ENCODE measurements at places on chromosomes 11 and 22.
A peak's percentile ranks its signal among the peaks of the same experiment; 100 is the strongest.

DNA sequence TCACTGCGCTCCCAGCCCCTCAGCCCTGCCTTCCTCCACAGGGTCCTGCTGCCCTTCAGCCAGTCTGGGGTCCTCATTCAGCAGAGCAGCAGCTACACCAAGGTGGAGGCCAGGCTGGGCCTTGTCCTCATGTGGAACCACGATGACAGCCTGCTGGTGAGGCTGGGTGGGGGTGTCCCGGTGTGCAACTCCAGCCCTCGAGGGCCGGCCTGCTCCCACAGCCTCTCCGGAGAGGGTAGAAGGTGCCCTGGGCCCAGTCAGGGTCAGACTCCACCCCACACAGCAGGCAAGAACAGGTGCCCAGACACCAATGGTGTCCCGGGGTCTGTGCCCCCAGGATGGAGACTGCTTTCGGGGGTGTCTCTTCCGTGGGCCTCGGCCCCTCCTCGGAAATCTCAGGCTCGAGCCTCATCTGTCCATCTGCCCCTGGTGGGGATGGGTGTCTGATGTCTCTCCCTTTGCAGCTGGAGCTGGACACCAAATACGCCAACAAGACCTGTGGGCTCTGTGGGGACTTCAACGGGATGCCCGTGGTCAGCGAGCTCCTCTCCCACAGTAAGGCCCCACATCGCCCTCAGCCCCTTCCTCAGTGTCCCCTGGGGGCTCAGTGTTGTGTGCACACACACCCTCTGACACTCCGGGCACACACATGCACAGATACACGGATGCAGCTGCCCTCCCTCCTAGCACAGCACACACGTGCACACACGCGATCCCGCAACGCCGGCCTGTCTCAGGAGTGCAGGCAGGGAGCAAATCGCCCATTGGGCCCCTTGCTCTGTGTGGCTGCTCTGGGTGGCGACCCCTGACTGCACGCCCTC, 4.9 kb downstream of the MUC5AC start:
- DNase-seq = no peak

- no peak for DNase-seq
Measured at GRCh38 chr11:116244889-116245288, 527.9 kb downstream of the BUD13 start.

DNA sequence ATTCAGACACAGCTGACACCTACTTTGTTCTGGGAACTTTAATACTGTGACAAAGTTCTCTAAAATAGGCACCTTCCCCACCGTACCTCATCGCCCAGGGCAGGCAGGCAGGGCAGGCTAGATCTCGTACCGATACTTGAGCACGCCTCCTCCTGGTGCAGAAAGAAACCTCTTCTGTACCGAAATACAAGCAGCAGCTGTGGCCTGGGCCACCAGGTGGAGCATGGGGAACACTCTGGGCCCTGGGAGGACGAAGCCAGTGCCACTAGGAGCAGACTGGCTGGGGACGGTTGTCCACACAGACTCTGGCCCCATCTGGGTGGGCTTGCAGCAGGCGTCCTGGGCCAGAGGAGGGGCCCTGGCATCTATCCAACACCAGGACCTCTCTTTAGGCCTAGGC, 12.8 kb downstream of the PMM1 start:
- DNase-seq = peak; percentile 23

- no peak for DNase-seq
Measured at GRCh38 chr11:133518702-133519264, 13.5 kb downstream of the OPCML start.

GRCh38 chr11:84173078-84173477, 886.9 kb upstream of the CCDC90B start:
- DNase-seq = no peak

- no peak for DNase-seq
Measured at GRCh38 chr22:28112190-28112544, 193.1 kb upstream of the PITPNB start.

GRCh38 chr22:50548921-50549790, 3.5 kb downstream of the KLHDC7B start:
- DNase-seq = no peak

DNA sequence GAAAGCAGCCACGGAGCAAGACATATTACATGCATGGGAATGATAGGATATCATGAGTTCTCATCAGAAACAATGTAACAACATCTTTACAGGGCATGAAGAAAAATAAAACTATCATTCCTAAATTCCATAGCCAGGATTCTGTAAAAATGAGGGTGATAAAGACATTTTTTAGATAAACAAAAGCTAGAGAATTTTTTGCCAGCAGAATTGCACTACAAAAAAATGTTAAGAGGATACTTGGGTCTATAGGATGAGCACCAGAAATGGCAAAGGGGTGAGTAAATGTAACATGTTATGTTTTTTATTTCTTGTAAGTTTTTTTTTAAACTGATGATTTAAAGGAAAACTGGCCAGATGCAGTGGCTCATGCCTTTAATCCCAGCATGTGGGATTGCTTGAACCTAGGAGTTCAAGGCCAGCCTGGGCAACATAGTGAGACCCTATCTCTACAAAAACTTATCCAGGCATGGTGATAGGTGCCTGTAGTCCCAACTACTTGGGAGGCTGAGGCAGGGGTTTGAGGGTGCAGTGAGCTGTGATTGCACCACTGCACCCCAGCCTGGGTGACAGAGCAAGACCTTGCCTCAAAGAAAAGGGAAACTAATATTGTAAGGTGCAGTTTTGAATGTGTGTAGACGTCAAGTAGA, 33.2 kb downstream of the TBX1 start:
- DNase-seq = no peak

DNA sequence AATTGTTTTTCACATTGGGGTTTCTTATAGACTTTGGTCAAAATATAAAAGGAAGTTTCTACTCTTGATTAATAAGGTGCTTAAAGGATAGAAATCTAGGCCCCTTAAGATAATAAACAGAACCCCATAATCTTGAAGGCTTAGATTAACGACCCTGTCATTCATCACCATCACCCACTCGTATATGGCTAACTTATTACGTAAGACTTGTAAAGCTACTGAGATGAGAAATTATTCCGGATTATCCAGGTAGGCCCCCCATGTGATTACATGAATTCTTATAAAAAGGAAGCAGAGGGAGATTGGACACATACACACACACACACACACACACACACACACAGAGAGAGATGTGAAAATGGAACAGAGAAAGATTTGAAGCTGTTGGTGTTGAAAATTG, 1489.2 kb upstream of the TENM4 start:
- DNase-seq = no peak

- DNase-seq = no peak
Measured at GRCh38 chr11:13777341-13777985, 109.0 kb downstream of the FAR1 start.

DNA sequence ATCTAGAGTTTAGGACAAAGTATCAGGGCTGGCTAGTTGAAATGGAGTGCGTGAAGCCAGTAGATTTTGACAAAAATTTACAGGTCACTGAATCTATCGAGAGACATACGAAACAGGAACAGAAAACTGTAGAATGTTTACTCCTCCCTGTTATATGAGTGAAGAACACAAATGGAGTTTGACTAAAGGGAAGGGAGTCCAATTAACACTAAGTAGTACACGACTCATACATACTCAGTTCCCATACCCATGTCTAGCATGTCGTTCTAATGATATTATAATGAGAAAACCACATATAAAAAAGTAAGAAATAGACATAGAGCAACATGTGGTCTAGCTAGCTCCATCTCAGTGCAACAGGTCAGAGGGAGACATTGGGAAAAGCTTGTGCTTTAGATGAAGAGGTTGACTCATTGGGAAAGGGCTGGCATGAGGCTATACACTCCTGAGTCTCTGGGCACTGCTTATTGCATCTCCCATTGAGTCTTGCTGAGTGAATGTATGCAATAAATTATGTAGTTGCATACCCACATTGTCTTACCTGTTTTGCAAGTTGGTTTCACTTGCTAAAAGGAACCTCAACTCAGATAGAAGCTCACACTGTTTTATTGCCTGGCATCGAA, 43.5 kb downstream of the CD44 start:
- no peak for DNase-seq

- DNase-seq = no peak
Measured at GRCh38 chr11:46386674-46387073, 4.9 kb downstream of the CHRM4 start.

DNA sequence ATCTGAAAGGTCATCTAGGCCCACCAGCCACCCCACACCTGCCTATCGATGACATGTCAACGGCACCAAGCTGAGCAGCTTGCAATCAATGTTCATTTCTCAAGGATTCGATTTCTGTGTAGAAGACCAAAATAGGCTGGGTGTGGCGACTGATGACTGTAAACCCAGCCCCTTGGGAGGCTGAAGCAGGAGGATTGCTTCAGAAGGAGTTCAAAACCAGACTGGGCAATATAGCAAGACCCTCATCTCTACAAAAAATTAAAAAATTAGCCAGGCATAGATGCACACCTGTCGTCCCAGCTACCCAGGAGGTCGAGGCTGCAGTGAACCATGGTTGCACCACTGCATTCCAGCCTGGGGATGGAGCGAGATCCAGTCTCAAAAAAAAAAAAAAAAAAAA, 108.7 kb downstream of the MICAL3 start:
- DNase-seq = no peak

GRCh38 chr11:129090056-129090455, 102.1 kb downstream of the ARHGAP32 start:
- DNase-seq = no peak

DNA sequence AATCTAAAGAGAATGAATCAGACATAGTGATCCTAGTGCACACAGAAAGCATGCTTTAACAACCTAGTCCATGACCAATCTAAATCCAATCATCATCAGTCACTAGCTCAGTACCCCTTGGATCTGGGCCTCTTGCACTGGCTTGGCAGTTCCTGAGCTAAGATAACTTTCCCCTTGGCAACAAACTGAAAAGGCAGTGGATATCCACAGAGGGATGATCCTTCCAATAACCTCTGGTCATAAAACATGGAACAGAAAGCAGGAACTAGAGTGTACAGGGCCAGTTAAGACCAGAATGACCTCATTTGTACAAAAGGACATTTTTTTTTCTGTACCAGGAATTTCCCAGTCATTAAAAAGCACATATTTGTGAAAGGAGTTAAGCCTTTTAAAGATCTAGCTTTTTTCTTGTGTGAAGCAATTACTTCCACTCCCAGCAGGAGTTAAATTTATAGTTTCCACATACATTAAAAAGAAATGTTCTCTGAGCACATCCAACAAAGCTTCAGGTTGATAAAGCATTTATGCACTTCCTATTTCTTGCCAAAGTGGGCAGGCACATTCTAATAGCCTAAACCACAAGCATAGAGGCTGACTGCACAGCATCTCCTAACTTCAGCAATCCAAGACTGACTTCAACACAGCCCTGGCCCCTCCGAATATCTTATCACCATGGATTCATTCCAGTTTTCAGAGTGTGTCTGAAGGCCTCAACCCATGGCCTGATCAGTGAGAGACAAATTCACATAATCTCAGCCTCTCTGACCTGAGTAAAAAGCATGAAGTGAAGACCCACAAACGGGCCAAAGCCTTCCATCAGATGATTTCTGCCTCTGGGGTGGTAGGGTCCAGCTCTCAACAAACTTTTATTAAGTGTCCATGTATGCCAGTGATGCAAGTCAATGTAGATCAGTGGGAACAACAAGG, 29.9 kb downstream of the GUCY1A2 start:
- DNase-seq = no peak

- DNase-seq = no peak
Measured at GRCh38 chr11:117333917-117334316, 6.3 kb downstream of the CEP164 start.

- no peak for DNase-seq
Measured at GRCh38 chr11:120695426-120695825, 183.9 kb downstream of the GRIK4 start.

DNA sequence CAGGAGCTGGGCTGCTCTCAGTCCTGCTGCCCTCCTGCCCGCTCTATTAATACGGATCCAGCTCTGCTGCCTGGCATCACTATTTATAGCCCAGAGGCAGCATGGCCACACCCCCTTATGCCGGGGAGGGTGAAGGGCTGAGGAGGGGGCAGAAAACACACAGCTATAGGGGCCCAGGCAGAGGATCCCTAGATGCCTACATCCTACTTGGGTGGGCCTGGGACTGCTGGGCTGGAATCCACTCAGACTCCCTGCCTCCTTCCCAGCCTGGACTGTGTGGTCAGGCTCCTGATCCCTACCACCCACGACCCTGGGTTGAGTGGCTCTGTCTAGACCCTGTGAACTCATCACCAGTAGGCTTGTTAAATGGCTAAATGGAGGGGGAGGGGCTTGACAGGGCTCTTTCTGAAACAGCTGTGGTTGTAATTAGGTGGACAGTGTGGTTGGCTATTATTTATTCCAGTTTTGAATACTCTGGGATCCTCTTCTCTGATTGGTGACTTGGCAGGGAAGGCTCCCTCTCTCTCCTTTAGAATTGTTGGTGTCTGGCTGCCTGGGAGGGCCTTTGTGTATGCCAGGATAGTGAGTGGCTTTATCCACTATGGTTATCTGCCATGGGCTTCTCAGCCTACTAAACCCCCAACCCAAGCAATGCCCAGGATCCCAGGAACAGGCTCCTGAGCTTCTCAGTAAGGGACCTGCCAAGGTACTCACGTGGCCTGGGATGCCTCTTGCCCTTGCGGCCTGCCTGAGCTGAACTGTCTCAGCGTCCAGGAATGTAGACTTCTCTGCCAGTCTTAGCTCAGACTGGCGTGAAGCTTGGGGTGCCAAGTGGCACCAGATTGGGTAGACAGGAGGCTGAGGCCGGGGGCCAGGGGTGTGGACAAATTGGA, 15.2 kb downstream of the PHLDB1 start:
- no peak for DNase-seq

DNA sequence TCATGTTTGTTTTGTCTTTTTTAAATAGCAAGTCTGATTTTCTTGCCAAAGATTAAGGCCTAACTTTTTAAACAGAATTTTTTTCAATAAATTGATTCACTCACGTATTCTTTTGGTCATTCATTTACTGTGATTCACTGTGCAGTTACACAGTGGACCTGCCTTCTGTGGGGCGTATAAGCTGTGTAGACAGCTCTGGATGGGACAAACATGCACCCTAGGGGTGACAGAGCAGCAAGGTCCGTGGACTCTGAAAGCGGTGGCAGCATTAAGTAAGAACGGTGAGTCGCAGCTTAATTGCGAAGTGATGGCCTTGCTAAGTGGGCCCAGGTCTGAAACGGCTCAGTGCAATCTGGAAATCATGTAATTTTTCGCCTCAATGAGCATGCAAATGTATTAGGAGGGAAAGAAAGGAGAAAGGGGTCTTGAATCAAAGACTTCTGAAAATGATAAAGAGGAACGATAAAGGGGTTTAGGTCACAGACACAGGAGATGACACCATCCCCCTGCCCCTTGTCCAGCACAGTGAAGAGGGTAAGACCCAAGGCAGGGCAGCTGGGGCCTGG, 113.1 kb downstream of the SPATA19 start:
- DNase-seq = no peak

GRCh38 chr22:26485013-26485412, 1.3 kb downstream of the SRRD start:
- no peak for DNase-seq

Measured in activated naive CD4-positive, alpha-beta T cell treated with anti-CD3 and anti-CD28 coated beads, Interleukin-2, amount 50 U/mL, for 72 hours (primary cell).